ENCODE measurements at places on chromosomes 11 and 22. TPM values are rescaled to one million over a fixed set of nuclear protein-coding genes. Genes with fewer than 3 reads are reported as not detected.
A peak's percentile ranks its signal among the peaks of the same experiment; 100 is the strongest.

GRCh38 chr11:122977470-122978298 is 4.0 kb downstream of the BSX start:
- peak; percentile 85 for DNase-seq
- H3K27me3 ChIP-seq = peaks cover 100% of the 10 kb centered on the region
- peak overlapping the region; percentile 84 for H3K4me3 ChIP-seq

The LDHAL6A gene
- total RNA-seq = 0.59 TPM

- peak; percentile 45 for DNase-seq
- peaks cover 8% of the 10 kb centered on the region for H3K4me1 ChIP-seq
Measured at GRCh38 chr11:61279934-61280659, 15.0 kb downstream of the VWCE start.

The CASP5 gene
- not detected for total RNA-seq

DNA sequence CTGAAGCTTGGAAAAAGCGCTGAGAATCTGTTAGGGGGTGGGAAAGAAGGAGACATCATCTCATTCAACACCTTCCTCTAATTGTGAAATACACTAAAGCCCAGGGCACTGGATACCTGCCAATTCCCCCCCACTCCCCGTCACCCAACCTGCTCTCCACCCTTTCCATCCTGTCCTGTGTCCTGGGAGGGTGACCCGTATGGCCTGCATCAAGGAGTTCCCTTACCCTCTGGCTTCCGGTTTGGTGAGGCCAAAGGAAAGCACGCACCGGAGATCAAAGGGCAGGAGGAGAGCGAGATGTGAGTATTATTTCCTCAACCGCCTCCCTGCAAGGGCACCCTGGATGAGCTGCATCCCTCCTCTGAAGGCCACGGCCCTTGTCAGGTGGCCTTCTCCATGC is 65.0 kb upstream of the PTPRJ start:
- no peak overlapping the region for H3K27ac ChIP-seq
- 0 out of 2 replicates have a peak, but pooled peaks cover 5% of the 10 kb centered on the region for H3K4me1 ChIP-seq
- no peak for DNase-seq
- H3K27me3 ChIP-seq = no peaks in the 10 kb centered on the region

DNA sequence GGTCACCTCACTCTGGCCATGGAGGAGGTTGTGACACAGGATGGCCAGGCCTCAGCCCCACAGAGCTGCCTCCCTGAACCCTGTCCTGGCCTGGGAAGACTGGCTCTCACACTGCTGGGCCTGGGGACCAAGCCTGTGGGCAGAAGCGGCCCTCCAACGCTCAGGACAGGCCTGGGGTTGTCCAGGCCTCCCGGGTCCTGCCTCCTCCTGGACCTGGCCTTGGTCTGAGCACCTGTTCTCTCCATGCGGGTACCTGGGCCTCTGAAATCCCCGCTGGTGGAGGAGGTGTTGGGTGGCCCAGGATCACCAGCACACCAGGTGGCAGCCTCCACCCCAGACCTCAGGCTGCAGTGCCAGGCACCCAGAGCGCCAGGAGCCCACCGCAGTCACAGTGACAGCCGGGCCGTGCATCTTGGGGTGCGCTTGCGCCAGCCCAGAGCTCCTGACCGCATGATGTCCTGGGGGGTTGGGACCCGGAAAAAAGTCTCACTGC is 16.1 kb upstream of the PIM3 start:
- DNase-seq = no peak
- H3K27ac ChIP-seq = no peak overlapping the region
- no peaks in the 10 kb centered on the region for H3K36me3 ChIP-seq
- H3K27me3 ChIP-seq = no peaks in the 10 kb centered on the region
- no peak overlapping the region for H3K4me3 ChIP-seq
- H3K4me1 ChIP-seq = peaks cover 10% of the 10 kb centered on the region

DNA sequence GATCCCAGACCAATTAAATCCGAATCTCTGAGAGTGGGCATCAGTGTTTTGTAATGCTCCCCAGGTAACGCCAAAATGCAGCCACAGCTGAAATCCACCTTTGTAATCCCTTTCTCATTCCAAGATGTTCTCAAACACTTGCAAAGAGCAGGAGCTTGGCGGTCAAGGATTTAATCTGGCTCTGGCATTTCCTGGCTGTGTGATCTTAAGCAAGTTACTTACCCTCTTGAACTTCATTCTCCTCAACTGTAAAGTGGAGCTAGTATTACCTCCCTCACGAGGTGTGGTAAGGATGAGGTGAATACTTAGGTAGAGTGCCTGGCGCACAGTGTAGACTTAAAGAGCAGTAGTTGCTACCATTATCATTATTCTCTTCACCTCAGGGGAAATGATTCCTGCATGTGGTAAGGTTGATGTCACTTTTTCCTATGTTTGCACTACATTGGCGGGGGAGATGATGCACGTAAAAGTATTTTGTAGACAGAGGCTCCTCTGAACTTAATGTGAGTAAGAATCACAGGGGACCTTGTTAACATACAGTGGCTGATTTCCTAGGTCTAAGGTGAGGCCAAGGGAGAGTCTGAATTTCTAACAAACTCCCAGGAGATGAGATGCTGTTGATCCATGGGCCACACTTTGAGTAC is 210.4 kb upstream of the PITPNB start:
- H3K4me1 ChIP-seq = peaks cover 20% of the 10 kb centered on the region
- H3K27me3 ChIP-seq = no peaks in the 10 kb centered on the region
- H3K27ac ChIP-seq = peak overlapping the region; percentile 4
- H3K4me3 ChIP-seq = no peak overlapping the region

The CHST1 gene
- total RNA-seq = 1.7 TPM

DNA sequence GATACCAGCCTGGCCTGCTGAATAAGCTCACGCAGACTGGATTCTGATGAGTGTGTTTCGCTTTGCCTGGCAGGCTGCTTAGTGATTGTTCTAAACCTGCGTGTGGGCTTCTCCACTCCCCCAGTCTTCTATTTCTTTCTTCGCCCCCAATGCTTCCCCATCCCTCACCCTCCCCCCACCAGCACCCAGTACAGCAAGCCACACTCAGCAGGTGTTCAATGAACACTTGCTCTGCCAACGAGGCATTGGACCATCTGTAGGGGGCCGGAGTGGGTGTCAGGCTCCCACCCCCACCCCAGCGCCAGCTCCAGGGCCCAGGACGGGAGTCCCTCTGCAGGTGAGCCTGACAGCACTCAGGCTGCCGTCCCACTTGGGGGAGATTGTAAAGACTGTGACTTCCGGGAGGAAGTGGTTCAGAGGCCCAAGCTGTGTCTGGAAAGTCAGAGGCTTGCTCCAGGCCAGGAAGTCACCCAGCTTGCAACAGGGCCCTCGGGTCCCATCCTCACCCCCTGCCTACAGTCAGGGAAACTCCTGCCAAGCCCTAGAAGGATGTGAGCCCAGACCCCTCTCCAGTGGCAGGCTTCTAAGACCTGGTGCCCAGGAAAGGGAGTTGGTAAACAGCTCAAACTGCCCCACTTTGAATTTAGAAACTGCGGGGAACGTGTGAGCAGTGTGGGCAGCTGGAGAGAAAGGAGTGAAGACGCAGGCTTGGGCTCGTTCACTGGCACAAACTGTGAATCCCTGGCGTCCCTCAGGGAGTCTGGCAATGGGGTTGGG is 66.3 kb upstream of the PRDM11 start:
- no peaks in the 10 kb centered on the region for H3K36me3 ChIP-seq
- no peak for DNase-seq
- no peaks in the 10 kb centered on the region for H3K27me3 ChIP-seq
- peaks cover 26% of the 10 kb centered on the region for H3K4me1 ChIP-seq
- H3K4me3 ChIP-seq = no peak overlapping the region
- H3K27ac ChIP-seq = no peak overlapping the region

DNA sequence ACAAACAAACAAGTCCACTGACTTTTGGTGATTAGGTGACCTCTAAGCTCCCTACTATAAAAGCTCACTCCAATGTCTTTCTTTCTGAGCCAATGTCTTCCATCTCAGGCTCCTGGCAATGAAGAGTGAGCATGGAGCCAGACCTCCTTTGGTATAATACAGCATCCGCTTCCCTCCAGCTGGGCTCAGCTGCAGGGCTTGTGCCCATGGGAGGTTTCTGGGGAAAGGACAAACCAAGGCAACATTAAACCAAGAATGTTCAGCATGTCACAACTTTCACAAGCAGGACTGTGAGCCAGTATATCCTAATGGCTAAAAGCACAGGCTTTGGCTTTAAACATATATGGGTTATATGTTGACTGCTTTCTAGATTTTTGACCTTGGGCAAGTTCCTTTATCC is 58.8 kb downstream of the EHF start:
- no peak overlapping the region for H3K27ac ChIP-seq
- DNase-seq = no peak
- H3K4me1 ChIP-seq = peaks cover 11% of the 10 kb centered on the region
- no peak overlapping the region for H3K4me3 ChIP-seq

DNA sequence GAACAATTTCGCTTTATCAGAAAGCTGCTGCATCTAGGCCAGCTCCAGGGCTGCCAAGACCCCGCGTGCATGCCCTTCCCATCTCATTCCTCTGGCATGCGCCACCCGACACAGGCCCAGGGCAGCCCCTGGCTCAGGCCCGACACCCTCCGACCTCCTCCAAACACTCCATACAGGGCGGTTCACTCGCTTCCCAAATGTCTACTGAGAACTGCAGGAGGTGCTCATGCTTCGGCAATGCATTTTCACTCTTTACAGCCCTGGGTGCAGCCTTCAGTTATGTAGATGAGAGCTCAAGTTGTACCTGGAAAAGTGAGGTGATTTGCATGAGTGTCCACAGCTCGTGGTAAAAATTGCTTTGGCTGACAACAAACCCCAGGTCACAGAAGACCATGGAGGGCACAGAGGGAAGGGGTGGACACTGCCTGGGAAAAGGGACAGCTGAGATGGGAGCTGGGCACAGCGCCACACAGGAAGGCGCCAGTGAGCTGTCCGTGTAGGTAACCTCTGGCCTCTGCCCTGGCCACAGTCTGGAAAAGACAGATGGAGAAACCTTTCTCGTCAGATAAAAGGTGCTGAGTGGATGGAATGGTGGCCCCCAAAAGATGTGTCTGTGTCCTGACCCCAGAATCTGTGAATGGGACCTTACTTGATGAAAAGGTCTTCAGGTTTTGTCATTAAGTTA is 1351.9 kb downstream of the BRD1 start:
- no peak for DNase-seq
- H3K4me1 ChIP-seq = no peaks in the 10 kb centered on the region
- no peak overlapping the region for H3K4me3 ChIP-seq
- no peaks in the 10 kb centered on the region for H3K27me3 ChIP-seq

GRCh38 chr11:8253566-8253965 is 10.1 kb downstream of the LMO1 start:
- H3K4me3 ChIP-seq = no peak overlapping the region
- H3K4me1 ChIP-seq = no peaks in the 10 kb centered on the region
- H3K27ac ChIP-seq = no peak overlapping the region
- no peaks in the 10 kb centered on the region for H3K27me3 ChIP-seq
- no peaks in the 10 kb centered on the region for H3K36me3 ChIP-seq

DNA sequence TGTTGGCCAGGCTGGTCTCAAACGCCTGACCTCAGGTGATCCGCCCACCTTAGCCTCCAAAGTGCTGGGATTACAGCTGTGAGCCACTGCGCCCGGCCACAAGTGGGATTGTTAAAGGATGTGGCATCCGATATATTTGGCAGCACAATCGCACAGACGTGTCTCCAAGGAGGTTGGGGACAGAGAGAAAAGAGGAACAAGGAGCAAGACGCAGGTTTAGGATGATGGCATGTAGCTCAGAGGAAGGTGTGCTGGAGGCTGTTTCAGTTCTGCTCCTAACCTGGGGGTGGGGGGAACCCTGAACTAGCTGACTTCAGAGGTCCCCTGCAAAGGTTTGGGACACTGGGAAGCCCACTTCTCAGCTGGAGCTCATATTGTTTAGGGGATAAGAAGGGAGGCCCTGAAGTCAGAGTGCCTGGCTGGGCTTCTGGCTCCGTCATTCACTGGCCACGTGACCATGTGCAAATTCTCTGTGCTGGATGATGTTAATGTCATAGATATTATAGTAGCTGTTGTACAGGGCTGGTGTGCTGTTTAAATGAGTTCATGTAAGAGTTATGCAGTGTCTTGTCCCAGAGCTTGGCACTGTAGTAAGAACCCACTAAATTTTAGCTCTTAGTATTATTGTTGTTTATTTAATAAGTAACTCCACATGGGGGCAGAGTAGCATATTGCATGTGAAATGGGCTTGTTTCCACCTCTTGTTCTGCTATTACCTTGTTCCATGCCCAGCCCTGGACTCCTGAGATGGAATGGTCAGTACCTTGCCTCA is 129.7 kb downstream of the ST3GAL4 start:
- H3K27me3 ChIP-seq = no peaks in the 10 kb centered on the region
- no peaks in the 10 kb centered on the region for H3K36me3 ChIP-seq
- no peak overlapping the region for H3K4me3 ChIP-seq
- DNase-seq = no peak
- H3K27ac ChIP-seq = no peak overlapping the region
- H3K4me1 ChIP-seq = no peaks in the 10 kb centered on the region

The PIH1D2 gene
- 0.16 TPM for total RNA-seq

DNA sequence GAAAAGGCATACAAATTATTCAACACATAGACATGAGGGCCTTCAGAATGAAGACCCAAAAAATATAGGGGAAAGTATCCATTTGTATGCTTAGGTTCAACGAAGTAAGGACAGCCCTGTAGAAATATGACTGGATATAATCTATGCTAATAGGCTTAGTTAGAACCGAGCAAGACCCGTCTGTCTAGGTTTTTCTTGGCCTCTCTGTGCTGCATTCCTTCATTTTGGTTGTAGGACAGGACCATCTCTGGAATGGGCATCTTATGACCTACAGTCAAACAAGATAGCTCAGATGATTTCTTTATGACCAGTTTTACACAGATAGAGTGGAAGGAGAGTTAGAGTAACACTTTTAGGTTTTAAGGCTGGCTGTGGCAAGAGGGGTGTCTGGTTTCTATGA is 5.6 kb upstream of the MS4A7 start:
- no peaks in the 10 kb centered on the region for H3K27me3 ChIP-seq
- H3K36me3 ChIP-seq = no peaks in the 10 kb centered on the region
- H3K27ac ChIP-seq = no peak overlapping the region
- no peak for DNase-seq

The BCO2 gene
- total RNA-seq = 0.63 TPM

DNA sequence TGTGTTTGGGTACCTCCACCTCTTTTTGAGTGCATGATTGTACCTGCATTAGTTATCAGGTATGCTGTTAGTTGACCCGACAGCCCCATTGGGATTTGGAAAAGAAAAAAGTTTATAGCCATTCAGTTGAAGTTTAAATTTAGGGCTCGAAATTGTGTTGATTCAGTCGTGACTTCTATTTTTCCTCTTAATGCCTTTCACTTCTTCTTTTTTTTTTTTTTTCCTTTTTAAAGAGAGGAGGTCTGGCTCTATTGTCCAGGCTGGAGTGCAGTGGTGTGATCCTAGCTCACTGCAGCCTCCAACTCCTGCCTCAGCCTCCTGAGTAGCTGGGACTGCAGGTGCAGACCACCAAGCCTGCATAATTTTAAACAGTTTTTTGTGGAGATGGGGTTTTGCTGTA is 2.3 kb downstream of the STT3A start:
- H3K27me3 ChIP-seq = no peaks in the 10 kb centered on the region
- H3K4me1 ChIP-seq = 0 out of 2 replicates have a peak, but pooled peaks cover 4% of the 10 kb centered on the region
- peaks cover 28% of the 10 kb centered on the region for H3K36me3 ChIP-seq

The SCN4B gene
- 3.0 TPM for total RNA-seq

Measured in GM23338 (cell line).